GM18507 (cell line): ENCODE measurements at places on chromosomes 12 and 14.

GRCh38 chr12:120158351-120158750, 36.2 kb downstream of the GCN1 start:
- no peak for DNase-seq

DNA sequence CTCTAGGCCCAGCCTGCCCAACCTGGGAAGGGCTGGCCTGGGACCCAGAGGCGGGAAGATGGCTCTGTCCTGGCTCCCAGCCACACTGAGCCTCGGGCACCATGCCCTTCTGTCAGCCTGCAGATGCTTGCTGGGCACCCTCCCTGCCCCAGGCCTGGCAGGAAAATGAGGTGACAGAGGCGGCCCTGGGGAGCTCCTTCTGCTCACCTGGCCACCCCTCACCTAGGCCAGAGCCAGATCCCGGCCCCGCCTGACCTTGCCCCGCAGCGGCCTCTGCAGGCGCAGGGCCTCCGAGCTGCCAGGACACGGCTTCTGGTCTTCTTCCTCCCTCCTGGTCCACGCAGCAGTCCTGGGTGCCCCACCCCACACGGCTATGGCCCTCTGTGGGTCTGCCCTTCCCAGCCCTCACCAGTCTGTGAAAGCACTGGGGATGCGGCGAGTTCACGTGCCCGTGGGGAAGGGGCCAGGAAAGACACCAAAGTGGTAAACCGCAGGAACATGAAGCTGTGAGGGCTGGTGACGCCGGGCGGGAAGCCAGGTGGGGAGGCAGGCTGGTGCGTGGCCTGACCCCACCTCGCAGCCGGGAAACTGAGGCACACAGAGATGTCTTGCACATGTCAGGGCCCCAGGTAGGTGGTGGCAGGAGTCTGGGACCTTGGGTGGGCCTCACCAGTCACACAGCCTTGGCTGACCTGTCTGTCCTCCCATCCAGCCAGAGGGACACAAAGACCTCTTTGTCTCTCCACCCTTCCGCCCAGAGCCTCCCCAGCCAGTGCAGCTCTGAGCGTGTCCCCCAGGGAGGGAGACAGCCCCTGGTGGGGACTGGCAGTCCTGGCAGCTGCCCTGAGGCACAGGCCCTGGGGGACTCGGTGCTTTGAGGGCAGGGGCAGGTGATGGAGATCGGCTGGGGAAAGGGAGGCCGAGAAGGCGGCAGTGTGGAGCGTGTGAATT, 12.8 kb downstream of the BAG5 start:
- no peak for DNase-seq

DNA sequence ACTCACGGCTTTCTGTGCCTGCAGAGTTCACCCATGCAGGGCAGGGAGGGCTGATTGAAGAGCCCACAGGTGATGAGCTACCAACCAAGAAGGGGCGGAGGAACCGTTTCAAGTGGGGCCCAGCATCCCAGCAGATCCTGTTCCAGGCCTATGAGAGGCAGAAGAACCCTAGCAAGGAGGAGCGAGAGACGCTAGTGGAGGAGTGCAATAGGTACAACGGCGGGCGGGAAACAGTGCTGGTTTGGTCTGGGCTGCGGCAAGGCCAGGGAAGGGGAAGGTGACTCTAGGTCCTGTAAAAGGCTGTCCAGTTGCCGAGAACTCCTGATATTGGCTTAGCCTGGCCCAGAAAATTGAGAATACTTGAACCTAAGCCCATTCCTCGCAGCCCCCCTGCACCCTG, 15.2 kb downstream of the HNF1A start:
- no peak for DNase-seq

- DNase-seq = no peak
Observed at GRCh38 chr14:92493024-92493423, 20.6 kb upstream of the RIN3 start.

- DNase-seq = no peak
Observed at GRCh38 chr12:93447555-93448290, 6.0 kb upstream of the UBE2N start.

DNA sequence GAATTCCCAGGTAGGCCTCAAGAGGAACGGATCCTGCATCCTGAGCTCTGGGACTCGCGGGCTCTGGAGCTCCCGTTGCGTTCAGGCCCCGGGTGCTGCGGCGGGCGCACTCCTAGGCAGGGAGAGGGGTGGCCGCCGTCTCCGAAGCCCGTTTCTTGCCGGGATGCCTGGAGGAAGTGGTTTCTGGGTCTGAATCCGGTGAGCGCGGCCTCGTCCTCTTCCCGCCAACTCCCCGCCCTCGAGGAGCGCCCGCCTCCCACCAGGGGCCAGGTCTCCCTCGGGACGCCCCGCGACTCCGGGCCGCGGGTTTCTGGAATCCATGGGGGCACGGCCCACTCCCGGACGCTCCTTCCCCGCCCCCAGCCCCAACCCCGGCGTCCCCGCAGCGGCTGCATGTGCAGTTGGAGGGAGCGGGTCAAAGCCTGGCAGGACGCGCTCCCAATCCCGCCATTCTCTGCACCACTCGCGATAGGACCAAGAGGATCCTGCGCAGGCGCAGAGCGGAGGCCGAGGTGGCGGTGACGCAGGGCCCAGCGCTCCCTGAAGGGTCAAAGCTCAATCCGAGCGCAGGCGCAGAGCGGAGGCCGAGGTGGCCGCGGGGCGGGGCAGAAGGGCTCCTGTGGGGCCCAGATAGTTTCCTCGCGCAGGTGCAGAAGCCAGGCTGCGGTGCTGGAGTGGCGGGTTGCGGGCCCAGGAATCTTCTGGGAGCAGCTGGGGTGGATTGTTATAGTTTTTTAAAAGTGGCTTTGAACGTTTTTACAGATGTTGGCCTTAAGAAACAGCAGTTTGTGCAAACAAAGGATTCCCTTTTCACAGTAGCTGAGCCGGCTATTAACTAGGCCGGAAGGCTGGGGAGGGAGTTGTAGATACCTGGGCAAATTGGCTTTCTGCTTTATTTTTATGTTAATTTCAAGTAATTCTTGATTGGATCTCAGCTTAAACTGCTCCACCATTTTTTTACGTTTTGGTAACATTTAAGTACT, 796.4 kb downstream of the AACS start:
- DNase-seq = no peak

GRCh38 chr14:98408024-98408555, 863.9 kb downstream of the BCL11B start:
- no peak for DNase-seq

DNA sequence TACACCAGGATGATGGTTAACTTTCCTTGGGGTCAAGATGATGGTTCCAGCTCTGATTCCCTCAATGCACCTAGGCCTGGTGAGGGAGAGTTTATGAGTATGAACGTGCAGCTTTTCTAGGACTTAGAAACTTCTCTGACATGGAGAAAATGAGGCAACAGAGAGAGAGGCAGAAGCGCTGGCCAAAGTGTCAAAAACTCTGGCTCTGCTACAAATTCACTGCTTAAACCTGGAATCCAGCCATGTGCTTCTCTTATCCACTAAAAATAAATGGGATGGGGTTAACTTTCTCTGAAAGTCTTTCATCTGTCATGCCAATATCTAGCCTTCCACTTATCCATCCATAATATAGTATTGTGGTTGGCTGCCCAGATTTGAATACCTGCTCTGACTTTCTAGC, 568.7 kb downstream of the MED13L start:
- no peak for DNase-seq

GRCh38 chr14:92581966-92582566, 68.5 kb downstream of the RIN3 start:
- DNase-seq = no peak

- DNase-seq = no peak
Observed at GRCh38 chr12:29282031-29282816, 98.7 kb downstream of the ERGIC2 start.

DNA sequence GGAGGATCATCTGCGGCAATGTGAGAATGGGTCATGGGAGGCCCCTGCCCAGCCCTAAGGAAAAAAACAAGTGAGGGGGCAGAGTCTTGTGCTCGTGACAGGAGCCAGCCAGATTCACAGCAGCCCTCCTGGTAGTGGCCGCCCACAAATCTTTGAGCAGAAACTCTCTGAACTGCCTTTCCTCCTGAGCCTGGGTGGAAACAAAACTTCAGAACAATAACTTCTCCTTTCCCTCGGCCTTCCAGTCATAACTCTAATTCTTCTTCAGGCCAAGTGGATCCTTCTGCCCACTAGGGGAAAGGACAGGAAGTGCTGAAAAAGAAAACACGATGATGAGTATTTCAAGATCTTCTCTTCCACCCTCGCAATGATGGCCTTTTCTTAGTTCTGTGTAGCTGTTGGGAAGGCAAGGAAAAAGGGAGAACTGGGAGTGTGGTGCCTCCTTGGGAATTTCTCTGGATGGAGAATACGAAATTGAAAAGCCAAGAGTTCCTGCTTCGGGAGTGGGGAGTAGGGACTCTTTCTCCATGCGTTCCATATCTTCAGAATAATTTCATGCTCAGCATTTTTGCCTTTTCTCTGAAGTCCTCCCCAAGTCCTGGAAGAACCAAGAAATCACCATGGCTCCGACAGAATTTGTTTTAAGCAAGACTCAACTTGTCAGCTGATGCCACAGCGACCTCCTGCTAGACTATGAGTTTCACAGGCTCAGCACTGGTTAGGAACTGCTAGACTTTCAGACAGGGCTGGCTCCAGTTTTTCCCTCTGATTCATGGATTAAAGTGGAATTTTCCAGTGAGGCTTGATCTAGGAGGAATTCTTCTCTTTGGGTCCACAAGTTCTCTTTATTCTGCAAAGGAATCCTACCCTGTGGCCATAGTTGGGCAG, 188.9 kb downstream of the CAND1 start:
- no peak for DNase-seq

GRCh38 chr12:80513211-80513610, 69.2 kb downstream of the PTPRQ start:
- no peak for DNase-seq

DNA sequence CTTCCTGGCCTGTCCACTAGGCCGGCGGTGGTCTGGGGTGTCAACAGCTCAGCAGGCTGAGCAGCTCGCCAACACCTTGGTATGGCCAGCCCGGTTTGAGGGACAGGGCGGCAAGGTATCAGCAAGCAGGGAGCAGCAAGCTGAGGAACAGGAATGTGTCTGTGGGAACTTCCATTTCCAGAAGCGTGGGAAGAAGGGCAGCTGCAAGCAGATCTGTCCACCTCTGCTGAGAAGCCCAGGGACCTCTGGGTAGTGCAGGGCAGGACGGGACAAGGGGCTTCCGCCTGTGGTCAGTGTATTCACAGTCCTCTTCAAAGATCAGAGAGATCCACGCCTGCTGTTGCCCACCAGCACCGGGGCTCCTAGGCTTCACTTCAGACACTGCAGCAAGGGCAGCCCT, 36.0 kb downstream of the ACTN1 start:
- no peak for DNase-seq

DNA sequence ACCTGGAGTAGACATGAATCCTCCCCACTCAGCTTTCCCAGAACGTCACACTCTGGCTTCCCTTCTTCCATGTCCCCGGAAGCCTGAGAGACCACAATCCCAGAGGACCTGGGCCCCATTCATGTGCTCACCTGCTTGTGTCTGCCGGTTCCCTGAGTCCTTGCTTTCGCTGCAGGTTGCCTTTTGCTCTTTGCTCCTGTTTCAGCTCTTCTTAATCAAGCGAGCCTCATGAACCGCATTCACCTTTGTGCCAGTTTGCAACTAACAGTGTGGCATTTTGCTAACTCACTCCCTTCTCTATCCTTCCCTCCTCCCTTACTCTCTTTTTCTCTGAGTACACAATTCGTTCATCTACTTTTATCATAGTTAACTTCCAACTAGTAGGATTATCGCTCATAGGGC, 23.1 kb downstream of the ENTPD5 start:
- no peak for DNase-seq

- peak; percentile 56 for DNase-seq
Observed at GRCh38 chr12:108635201-108635996, 1.7 kb upstream of the SELPLG start.

DNA sequence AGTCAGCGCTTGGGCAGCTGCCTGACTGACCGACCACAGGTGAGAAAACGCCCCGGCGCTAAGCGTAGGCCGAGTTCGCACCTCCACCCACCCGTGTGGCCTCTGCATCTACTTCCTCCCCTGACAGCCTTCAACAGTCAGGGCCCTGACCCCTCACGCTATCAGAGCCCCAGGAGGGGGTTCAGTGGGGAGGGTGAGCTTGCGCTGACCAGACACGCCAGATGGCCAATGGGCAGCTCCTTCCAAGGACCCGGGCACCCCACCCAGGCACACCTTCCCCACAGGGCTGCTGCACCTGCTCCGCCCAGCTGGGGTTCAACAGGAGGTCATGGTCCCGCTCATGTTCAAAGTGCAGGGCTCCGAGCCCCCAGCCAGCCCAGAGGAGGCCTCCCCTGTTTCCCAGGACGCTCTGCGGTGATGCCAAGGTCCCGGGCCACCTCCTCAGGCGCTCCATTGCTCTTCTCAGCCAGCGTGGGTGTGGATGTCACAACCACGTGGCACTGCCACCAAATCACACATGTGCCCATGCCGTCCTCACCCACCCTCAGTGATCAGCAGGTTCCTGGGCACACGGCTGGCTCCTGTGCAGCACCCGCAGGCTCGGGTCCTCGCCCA, 48.7 kb upstream of the BCL11B start:
- peak; percentile 26 for DNase-seq

GRCh38 chr14:105840266-105841021, 314.1 kb downstream of the TMEM121 start:
- DNase-seq = no peak

- DNase-seq = no peak
Observed at GRCh38 chr12:65209655-65210043, 40.3 kb downstream of the LEMD3 start.

- no peak for DNase-seq
Observed at GRCh38 chr14:101082436-101083384, 179.2 kb upstream of the RTL1 start.

DNA sequence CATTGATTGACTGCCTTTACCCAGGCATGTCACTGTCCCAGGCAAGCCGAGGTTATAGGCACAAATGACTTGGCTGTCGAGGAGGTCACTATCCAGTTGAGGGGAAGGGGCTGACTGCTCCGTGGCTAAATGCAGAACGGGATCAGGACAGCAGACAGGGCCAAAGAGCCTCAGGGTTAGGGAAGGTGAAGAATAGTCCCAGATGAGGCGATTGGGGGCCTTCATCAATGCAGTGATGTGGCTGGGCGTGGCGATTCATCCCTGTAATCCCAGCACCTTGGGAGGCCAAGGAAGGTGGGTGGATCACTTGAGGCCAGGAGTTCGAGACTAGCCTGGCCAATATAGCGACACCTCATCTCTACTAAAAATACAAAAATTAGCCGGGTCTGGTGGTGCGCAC, 10.7 kb upstream of the GLT1D1 start:
- no peak for DNase-seq

DNA sequence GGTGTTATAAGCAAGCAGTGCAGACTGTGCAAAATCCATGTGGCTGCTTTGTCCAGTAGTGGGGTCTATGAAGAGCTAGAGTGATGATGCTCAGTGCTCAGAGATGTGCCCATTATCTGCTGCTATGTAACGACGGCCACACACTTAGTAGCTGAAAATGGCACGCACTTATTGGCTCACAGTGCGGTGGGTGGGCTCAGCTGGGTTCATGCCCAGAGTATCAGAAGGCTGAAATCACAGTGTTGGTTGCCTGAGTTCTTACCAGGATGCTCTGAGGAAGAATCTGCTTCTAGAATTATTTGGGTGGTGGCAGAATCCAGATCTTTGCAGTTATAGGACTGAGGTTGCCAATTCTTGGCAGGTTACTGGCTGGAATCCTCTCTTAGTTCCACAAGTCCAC, 124.7 kb downstream of the SLC15A4 start:
- no peak for DNase-seq
